ENCODE measurements at places on chromosomes 7 and 10. TPM values are rescaled to one million over a fixed set of nuclear protein-coding genes. Genes with fewer than 3 reads are reported as not detected.

Gene FGL2
- not detected for total RNA-seq

Gene CDC14C
- not detected for total RNA-seq

Gene GRID2IP
- not detected for total RNA-seq

DNA sequence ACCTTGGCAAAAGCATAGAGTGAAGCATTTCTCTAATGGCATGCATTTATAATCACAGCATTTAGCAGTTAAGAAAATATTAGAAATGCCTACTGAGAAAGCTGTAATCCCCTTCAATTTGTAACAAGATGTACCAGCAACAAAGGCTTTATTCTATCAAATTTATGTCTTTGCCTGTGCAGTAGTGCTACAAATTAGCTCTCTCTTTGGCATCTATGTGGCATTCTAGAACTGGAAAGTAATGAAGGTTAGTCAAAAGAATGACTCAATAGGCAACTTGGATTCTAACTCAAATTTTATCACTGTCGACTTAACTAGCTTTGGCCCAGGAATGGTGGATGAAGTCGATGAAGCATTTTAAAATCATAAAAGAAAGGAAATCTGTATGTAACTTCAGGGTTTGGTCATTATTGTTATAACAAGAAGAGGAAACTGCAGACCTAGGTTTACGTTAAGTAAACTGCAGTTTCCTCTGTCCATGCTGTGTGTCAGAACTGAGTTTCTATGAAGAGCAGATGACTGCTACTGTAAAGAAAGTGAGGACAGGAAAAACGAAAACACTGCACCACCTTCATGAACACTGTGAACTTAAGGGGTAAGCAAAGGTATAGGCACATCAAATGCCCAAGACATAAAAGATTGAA is 140.0 kb downstream of the RAPGEF5 start:
- H3K4me3 ChIP-seq: peak overlapping the region; percentile 12
- H3K36me3 ChIP-seq: no peaks in the 10 kb centered on the region
- H3K4me1 ChIP-seq: peaks cover 30% of the 10 kb centered on the region
- H3K27ac ChIP-seq: no peak overlapping the region
- no peak for DNase-seq
- H3K27me3 ChIP-seq: peaks cover 10% of the 10 kb centered on the region

DNA sequence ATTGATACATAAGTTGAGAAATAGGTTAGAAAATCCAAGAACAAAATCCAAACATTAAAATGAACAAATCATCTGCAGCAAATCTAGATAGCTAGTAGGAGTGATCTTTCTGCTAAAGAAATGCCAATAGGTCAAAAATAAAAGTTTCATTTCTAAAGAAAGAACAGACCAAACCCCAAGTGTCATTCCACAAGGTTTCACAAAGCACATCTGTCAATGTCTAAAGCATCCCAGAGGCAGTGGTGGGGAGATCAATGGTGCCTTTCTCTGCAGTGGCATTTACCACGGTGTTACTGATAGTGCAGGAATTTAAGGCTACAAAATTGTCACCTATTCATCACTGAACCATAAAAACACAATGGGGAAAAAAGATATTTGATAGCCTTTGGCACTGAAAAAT is 147.9 kb downstream of the PARD3 start:
- DNase-seq: no peak
- H3K4me1 ChIP-seq: peaks cover 30% of the 10 kb centered on the region
- H3K27me3 ChIP-seq: no peaks in the 10 kb centered on the region
- no peak overlapping the region for H3K27ac ChIP-seq
- no peak overlapping the region for H3K4me3 ChIP-seq

- 0 out of 2 replicates have a peak, but pooled peaks cover 6% of the 10 kb centered on the region for H3K36me3 ChIP-seq
- H3K4me1 ChIP-seq: peaks cover 5% of the 10 kb centered on the region
- H3K27me3 ChIP-seq: peaks cover 6% of the 10 kb centered on the region
- no peak overlapping the region for H3K27ac ChIP-seq
These were observed 71.1 kb downstream of the INPP5A start for GRCh38 chr10:132608511-132609195.

Gene CEP55
- 50.2 TPM for total RNA-seq

Gene LEP
- total RNA-seq: not detected

- H3K27ac ChIP-seq: no peak overlapping the region
- DNase-seq: peak; percentile 39
- no peak overlapping the region for H3K4me3 ChIP-seq
- peaks cover 9% of the 10 kb centered on the region for H3K36me3 ChIP-seq
- H3K27me3 ChIP-seq: peaks cover 2% of the 10 kb centered on the region
These were observed 12.6 kb downstream of the DHX32 start for GRCh38 chr10:125868372-125868975.

GRCh38 chr10:62446627-62447026 is 72.5 kb downstream of the ZNF365 start:
- no peaks in the 10 kb centered on the region for H3K27me3 ChIP-seq
- H3K36me3 ChIP-seq: no peaks in the 10 kb centered on the region
- H3K27ac ChIP-seq: no peak overlapping the region

- H3K4me3 ChIP-seq: no peak overlapping the region
- DNase-seq: no peak
- H3K4me1 ChIP-seq: no peaks in the 10 kb centered on the region
These were observed 61.7 kb upstream of the NXPH1 start for GRCh38 chr7:8371742-8372141.

Gene CCL26
- 6.3 TPM for total RNA-seq

DNA sequence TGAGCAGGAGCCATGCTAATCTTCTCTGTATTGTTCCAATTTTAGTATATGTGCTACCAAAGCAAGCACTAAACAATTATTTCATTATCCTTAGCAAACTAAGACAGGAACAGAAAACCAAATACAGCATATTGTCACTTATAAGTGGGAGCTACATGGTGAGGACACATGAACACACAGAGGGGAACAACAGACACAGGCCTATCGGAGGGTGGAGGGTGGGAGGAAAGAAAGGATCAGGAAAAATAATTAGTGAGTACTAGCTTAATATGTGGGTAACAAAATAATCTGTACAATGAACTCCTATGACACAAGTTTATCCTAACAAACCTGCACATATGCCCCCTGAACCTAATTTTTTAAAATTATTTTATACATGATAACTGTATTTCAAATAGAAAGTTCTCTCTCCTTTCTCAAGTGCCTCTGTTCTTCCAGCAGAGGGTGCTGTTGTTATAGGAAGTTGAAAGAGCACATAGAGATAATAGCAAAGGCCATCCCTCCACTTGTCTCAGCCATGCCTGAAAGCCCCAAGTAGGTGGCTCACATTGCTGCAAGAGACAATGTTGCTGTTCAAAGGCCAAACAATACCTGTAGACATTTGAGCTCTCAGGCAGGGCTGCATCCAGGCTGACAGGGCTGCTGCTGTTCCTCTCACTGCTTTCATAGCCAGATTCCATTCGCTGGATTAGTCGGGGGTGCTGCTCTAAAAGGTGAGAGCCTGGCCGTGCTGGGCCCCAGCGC is 33.4 kb upstream of the PPP3CB start:
- no peak overlapping the region for H3K4me3 ChIP-seq
- H3K36me3 ChIP-seq: no peaks in the 10 kb centered on the region
- no peak overlapping the region for H3K27ac ChIP-seq
- H3K4me1 ChIP-seq: no peaks in the 10 kb centered on the region
- DNase-seq: peak; percentile 75

Gene SEMA3D
- 20.5 TPM for total RNA-seq

- no peaks in the 10 kb centered on the region for H3K36me3 ChIP-seq
- H3K4me3 ChIP-seq: no peak overlapping the region
- no peak for DNase-seq
- H3K27me3 ChIP-seq: peaks cover 3% of the 10 kb centered on the region
- peaks cover 41% of the 10 kb centered on the region for H3K4me1 ChIP-seq
- no peak overlapping the region for H3K27ac ChIP-seq
These were observed 171.4 kb upstream of the INHBA start for GRCh38 chr7:41874201-41874785.

- H3K4me1 ChIP-seq: no peaks in the 10 kb centered on the region
- H3K36me3 ChIP-seq: peaks cover 12% of the 10 kb centered on the region
- peaks cover 2% of the 10 kb centered on the region for H3K27me3 ChIP-seq
- no peak overlapping the region for H3K4me3 ChIP-seq
- DNase-seq: no peak
These were observed 70.5 kb downstream of the SHH start for GRCh38 chr7:155741805-155742204.

DNA sequence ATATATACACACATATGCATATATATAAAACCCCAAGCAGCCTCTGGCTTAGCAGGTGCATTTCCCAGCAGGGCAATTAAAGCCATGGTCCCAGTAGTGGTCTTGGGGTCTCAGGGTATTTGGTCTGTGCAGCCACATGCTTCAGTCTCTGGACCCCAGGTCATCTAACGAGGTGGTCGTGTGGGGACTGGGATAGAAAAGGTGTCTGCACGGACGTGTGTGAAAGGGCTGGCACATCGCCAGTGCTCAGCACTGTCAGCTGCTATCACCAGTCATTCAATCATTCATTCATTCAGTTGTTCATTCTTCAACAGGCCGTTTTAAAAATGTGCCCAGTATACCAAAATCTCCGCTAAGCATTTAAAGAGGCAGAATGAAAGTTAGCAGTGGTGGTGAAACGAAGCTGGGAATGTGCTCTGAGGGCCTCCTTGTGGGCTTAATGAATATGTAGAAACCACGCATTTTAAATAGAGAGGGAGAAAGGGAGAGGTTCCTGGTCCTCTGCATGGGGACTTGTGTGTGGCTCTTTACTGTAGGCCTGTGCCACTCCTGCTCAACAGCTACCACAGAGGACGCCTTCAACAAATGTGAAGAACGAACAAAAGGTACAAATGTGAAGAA is 170.4 kb downstream of the EGFR start:
- H3K27ac ChIP-seq: no peak overlapping the region
- peaks cover 4% of the 10 kb centered on the region for H3K27me3 ChIP-seq
- H3K4me3 ChIP-seq: no peak overlapping the region
- peaks cover 42% of the 10 kb centered on the region for H3K36me3 ChIP-seq
- DNase-seq: no peak
- peaks cover 84% of the 10 kb centered on the region for H3K4me1 ChIP-seq

Gene LIPJ
- total RNA-seq: not detected

DNA sequence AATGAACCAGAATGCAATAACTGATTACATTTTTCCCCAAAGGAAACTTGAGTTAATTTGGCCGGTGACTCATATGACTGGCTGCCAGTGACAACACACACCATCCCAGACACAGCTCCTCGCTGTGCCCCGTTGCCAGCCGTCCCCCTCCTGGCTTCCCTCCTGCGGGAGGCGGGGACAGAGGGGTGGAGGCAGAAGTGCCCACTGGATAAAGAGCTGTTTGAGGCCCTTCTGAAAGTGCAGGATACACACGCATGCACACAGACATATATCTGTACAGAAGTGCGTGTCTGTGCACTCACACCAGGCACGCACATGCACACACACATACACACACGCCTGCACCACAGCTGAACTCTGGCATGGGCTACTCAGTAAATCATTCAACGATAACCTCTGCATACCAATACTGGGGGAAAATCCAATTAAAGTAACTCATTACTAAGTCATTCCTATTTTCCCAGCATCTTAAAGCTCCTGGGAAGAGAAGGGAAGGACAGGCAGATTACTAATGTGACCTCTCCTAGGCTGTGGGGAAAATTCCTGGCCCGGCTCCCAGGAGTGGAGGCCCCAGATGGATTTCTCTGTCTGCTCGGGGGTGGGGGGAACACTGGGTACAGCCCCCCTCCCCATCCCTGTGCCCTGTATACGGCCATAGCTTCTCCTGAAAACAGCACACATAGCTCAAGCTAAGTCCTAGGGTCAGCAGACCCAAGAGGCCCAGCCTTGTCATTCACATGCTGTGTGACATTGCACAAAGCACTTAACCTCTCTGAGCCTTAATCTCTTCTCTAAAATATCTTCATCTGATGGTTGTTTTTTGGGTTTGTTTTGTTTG is 52.3 kb upstream of the MYL10 start:
- H3K4me3 ChIP-seq: peak overlapping the region; percentile 78
- no peaks in the 10 kb centered on the region for H3K27me3 ChIP-seq
- H3K4me1 ChIP-seq: peaks cover 34% of the 10 kb centered on the region
- H3K27ac ChIP-seq: peak overlapping the region; percentile 93
- peak; percentile 92 for DNase-seq

Gene CNOT4
- total RNA-seq: 19.0 TPM

Gene ADRB1
- total RNA-seq: not detected

Gene GNA12
- total RNA-seq: 58.1 TPM
